Activated naive CD8-positive, alpha-beta T cell treated with anti-CD3 and anti-CD28 coated beads, Interleukin-2, amount 50 U/mL, for 16 hours (primary cell): ENCODE measurements at places on chromosomes 7 and 10.
A peak's percentile ranks its signal among the peaks of the same experiment; 100 is the strongest.

DNA sequence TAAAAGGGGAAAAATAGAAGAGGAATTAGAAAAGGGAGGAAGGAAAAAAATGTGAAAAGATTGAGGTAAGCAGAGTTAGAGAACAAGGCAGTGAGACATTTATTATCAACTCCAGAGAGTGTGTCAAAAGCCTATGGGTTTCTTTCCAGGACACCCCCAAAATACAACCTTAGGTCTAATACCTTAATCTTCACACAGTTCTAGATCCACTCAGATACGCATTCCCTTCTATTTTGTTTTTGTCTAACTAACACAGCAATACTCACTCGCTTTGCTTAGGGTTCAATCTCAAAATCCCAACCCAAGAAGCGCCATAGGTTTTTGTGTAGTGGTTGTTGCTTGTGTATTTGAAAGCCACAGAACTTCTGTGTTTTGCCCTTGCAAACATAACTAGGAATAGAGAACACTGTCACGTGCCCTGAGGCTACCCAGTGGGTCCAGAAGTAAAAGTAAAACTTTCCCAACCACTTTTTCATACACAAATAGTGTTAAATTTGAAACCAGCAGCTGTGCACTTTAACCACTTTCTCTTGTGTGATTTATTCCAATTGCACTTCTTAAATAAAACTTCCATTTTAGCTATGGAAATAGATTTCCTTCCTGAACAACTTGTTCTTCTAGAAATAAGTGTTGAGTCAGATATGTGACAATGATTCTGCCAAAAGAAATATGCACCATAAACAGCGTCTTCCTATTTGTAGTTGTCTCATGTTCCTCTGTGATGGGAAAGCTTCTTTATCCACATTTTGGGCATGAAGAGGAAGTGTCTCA lies 414.7 kb upstream of the GHITM start:
- no peak for DNase-seq

DNA sequence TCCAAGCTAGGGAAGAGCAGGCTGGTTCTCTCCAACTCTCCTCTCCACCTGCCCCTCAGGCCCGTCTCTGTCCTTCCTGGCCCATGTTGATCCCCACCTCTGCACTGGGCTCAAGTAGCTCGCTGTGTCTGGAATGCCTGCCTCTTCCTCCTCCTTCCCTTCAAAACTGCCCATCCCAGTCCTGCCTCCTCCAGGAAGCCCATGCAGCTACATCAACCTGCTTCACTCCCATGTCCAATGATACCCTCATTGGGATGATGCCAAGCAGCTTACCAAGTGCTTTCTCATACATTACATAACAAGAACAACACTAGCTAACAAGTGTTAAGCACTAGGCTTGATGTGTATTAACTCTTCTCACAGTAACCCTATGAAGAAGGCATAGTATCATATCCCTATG lies 8.2 kb downstream of the ASB10 start:
- no peak for DNase-seq

DNA sequence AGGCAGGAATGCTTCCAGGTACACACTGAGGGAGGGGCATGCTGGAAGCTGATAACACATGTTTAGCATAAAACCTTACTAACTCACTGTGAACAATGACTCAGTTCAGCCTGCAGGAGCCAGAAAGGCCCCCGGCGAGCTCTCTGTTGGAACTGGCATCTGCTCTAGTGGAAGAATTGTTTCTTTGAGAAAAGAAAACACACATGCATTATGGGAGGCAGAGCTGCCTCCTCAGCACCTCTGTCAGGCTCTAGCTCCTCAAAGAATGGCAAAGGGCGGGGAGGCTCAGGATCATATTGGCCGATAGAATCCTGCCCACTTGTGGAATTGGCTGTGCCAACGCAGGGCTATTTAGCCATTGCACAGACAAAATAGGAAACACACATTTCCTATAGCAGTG lies 338.3 kb downstream of the CXCL12 start:
- DNase-seq = no peak

DNA sequence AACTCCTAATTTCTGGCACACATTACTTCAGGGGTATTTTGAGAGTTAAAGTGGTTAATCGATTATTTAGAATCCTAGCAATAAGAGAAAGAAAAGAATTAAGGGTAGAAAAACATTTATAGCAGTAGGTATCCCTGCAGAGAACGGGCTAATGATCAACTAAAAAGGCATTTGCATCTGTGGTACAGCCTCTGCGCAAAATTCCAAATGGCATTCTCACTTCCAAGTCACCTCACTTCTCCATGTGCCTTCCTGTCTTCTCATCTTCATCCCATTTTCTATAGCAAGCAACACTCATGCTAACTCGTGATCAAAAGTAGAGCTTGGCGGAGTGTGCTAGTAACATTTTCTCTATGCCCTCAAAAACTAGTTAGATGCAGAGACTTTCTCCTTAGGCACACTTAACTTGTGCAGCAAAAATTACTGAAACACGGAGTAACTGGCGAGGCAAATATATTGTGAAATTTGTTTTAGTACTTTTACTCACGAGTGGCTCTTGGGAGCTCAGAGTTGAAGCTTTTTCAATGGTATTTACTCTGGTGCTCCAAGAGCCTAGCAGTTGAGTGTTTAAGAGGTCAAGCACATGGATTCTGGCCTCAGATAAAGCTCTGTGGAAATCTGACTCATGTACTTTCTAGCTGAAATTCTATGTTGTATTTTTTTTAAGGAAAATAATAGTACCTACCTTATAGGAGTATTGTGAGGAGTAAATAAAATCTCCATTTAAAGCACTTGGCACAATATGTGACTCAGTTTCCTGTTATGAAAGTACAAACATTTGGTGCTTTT lies 65.1 kb downstream of the MET start:
- DNase-seq = no peak

GRCh38 chr7:32586291-32587221 lies 91.3 kb downstream of the AVL9 start:
- no peak for DNase-seq

DNA sequence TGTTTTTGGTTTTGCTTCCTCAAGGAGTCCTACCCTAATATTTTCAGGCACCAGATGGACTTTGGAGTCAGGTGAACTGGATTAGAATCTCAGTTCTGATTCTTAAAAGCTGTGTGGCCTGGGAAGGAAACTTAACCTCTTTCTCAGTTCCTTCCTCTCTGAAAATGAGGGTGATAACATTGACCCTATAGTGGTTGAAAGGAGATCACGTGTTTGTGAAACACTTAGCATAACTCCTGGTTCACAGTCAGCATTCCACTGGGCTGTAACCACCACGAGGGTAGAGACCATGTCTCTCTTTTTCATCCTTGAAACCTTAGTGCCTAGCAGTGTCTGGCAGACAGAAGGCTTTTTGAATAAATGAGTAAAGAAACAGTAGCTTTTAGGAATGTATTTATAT lies 16.7 kb downstream of the LSMEM1 start:
- DNase-seq = no peak

- DNase-seq = no peak
Measured at GRCh38 chr7:148020679-148021078, 569.9 kb upstream of the C7orf33 start.

DNA sequence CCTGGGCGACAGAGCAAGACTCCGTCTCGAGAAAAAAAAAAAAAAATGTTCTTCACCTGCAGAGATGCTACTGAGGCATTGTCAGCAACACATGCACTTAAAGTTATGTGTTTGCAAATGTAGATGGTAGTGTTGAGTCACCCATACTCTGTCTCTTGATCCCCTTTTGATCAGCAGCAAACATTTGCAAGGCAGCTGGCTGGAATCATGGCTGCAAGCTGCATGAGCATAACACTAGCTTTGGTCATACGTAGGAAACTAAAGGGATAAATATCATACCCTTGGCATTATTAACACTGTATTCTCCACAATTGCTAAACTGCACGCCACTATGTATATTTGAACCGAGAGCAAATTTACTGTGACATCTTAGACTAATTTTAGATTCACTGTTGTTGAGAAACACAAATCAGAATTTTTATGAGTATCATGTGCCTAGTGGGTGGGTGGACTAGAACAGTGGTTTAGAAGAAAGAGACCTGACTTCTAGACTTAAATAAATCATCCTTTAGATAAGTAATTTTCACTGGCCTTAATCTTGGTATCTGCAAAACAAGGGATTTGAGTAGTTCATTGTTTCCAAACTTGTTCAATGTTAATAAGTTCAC lies 229.3 kb upstream of the MEOX2 start:
- DNase-seq = no peak

GRCh38 chr10:30858499-30858898 lies 173.2 kb downstream of the ZNF438 start:
- DNase-seq = no peak

- no peak for DNase-seq
Measured at GRCh38 chr7:102080434-102081243, 206.0 kb upstream of the SH2B2 start.

DNA sequence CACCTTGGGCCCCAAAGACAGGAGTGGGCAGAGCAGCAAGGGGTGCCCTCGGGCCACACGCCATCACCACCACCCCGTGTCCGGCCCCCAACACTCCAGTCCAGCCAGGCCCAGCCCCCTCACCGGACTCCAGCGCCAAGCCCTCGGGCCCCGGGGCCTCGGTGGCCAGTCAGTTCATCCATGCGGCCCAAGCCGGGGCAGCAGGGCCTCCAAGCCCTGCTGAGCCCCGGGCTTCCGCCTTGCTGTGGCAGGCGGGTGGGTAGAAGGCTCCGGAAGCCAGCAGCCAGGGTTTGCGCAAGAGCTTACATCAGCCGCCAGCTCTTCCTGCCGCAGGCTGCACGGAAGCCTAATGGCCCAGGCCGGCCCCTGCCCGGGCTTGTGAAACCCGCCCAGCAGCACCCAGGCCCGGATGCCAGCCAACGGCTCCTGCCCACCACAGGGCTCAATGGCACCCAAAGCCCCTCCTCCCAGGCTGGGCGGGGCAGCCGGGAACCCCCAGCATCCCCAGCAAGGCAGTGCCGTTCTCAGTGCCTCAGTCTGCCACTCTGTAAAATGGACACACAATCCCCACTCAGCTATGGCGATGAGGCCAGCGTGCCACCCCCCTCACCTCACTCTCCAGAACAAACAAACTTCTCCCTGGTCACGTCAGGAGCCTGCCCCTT lies 26.5 kb downstream of the TNRC18 start:
- DNase-seq = peak; percentile 48

GRCh38 chr10:34135515-34135914 lies 679.6 kb downstream of the PARD3 start:
- DNase-seq = no peak

DNA sequence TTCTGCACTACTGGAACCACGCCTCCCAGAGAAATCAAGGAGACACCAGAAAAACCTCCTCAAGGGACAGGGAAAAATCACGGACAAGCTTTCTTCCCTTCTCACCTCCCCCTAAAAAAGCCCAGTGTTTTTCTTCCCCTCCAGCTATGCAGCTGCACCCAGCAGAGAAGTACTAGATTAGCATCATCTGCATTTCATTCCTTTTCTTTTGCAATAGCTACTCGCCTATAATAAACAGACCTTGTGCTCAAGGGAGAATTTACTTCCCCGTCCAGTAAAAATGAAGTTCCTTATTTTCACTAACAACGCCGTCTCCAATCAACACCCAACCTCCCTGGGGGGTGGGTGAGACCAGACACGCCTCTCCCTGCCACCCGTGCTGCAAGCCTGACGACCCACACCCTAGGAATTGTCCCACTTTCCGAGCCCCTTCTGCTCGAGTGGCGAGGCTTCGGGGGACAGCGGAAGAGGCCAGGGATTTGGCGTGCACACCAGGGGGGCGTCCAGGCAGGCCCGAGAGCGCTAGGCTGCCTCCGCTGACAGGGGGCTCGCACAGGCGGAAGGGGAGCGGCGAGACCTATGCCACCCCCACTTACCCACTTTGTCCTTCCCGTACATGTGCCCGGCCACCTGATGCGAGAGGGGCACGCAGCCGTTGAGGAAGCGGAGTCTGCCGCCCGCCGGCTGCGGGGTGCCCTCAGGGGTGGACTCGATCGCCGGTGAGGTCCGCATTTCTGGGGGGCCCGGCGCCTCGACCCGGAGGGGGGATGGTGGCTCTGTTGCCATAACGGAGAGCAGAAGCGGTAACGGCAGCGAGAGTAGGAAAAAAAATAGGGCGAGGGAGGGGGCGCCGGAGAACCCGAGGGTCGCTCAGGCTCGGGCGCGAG lies 625 bp downstream of the IPMK start:
- DNase-seq = no peak

DNA sequence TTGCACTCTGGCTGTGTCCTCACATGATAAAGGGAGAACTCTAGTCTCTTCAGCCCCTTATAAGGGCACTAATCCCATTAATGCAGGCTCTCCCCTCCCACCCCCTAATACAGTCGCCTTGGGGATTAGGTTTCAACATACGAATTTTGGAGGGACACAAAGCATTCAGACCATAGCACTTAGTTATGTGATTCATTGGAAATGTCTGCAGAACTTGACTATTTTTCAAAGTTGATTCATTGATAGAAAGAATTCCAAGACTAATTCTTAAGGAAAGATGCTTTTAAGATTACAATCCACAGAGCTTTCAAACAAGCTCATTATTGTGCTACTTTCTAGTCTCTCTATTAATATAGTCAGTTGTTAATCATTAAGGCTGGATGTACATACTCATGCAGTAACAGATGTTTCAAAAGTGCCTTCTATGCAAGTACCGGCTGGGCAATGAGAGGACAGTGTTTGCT lies 85.3 kb upstream of the RPA3 start:
- no peak for DNase-seq

DNA sequence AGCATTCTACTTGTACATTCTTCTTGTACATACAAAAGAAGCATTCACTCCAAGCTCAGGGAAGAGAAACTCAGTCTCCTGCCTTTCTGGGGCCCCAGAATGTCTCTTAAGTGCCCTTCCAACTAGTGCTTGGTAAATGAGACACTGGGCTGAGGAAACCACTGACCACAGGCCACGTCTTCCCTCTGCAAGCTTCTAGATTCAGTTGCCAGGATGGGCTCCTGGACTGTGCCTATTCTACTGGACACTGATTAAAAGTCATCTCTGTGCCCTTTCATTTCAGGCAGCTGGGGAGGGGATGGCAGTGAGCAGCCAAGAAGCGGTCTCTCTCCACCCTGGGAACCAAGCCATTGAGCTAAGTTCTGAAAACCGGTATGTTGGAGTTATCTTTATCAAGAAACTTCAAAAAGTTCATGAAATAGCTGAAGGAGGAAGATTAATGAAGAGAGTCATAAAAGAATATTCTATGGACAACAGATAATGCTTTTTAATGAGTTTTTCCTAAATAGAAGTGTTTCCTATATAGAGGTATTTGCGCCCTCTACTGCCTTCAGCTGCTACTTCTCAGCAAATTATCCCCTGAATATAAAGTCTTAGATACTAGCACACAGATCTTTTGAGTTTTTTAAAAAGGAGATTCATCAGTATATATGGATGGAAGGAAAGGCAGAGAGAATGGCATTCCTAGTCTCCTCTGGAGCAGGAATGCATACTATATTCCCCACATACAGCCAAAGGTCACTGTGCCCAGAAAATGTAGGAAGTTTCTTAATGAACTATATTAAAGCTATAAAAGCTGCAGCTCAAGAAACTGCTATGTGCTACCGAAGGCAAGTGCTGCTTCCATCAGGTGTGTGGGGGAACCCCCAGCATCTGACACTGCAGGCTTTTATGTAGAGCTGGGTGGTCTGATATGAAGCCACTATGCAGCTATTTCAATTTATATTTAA lies 8.4 kb upstream of the IFIT1B start:
- no peak for DNase-seq
